Gastroesophageal sphincter (tissue), 4 donors: ENCODE measurements at places on chromosomes 16 and 17. TPM values are rescaled to one million over a fixed set of nuclear protein-coding genes. Genes with fewer than 3 reads are reported as not detected.

The MT1A gene
- 25.5 TPM for total RNA-seq

The MYO15B gene
- total RNA-seq = 76.1 TPM

The PYDC1 gene
- total RNA-seq = not detected

The KCNH4 gene
- total RNA-seq = 0.16 TPM

The SHCBP1 gene
- 0.94 TPM for total RNA-seq

The MEIOB gene
- total RNA-seq = not detected

The PHOSPHO1 gene
- total RNA-seq = not detected

The CMTM2 gene
- not detected for total RNA-seq

GRCh38 chr17:36818134-36818825 is 119.0 kb upstream of the LHX1 start:
- no peak for ATAC-seq

DNA sequence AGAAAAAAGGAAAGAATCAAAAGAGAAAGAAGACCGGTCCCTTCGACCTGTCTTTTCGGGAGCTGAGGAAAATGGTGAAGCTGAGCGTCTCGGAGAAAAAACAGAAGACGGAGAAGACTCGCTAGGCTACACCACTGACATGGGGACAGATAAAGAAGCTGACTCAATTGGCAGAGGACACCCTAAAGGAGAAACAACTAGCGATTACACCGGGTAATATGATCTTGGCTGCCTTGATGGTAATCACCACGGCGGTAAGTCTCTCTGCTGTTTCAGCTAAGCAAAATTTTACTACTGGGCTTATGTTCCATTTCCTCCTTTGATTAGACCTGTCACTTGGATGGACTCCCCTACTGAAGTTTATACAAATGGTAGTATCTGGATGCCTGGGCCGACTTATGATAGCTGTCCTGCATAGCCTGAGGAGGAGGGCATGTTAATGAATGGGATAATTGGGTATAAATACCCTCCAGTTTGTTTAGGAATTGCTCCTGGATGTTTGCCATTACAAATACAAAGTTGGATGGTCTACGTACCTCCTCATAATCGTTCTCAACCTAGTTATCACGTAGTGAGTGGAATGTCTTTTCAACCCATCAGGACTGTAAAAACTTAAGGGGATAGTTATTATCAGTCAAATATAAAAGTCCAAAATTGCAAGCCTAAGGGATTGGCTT is 24.1 kb downstream of the ALOX15B start:
- no peak for ATAC-seq

GRCh38 chr16:17412791-17413190 is 58.0 kb downstream of the XYLT1 start:
- ATAC-seq = no peak

GRCh38 chr17:5526821-5527598 is 40.6 kb downstream of the MIS12 start:
- ATAC-seq = peak; percentile 66

DNA sequence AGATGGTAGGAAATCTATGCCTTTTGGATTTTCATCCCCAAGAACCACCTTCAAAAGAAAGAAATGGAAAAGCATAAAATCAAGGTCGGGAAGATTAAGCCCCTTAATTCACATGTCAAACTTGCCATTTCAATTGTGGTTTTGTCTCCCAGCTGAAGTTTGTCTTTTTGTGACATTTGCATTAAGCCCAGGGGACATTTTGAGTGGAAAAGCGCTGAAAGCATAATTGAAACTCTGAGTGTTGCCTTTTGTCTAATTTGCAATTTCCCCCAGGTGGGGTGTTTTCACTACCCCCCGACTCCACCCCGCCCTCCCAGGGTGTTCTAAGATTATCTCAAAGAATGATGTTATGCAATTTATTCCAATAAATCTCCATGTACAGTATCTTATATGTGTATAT is 396.2 kb downstream of the CDH13 start:
- ATAC-seq = no peak

DNA sequence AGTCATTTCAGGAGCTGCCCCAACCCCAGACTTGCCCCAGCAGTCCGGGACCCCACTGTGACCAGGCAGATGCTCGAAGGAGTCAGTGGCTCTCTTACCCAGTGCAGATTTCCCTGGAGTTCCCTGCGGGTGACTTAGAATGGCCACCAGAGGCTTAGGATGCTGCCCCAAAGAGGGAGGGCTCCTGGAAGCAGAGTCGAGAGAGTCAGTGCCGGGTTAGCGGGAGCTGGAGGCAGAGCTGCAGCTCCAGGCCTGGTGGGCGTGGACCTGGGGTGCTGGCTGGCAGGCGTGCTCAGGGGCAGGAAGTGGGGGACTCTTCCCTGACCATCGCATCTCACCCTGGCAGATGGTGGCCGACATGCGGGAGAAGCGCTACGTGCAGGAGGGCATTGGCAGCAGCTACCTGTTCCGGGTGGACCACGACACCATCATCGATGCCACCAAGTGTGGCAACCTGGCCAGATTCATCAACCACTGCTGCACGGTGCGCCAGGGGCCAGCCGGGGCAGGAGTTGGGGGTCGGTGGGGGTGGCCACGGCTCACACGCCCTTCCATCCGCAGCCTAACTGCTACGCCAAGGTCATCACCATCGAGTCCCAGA is 1.6 kb upstream of the HSD3B7 start:
- no peak for ATAC-seq

- no peak for ATAC-seq
Observed at GRCh38 chr17:2563543-2563942, 29.9 kb upstream of the PAFAH1B1 start.

DNA sequence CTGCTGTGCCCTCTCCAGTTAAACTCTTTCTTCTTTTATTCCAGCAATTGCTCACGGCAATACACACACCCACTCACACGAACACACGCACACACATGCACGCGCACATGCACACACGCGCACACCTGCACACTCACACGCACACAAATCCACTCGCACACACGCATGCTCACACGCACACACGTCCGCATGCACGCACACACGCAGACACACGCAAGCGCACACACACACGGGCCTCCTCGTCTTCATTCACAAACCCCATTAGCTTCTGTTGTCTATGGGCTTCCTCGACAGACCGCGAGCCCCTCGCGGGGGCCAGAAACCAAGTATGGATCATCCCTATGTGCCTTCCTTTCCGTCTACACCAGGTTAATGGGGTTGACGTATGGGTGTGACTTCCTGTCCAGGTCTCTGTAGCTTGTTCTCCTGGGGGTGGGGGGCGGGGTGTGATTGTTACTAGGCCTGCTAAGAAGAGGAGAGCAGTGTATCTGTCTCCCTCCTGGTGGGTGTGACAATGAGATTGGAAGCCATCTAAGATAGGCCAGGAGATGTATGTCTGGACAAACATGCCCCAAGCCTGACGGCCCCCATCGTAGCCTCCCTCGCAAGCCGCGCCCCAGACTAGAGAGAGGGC is 670 bp upstream of the CTF1 start:
- no peak for ATAC-seq

- ATAC-seq = no peak
Observed at GRCh38 chr17:48283411-48283810, 146.6 kb downstream of the SKAP1 start.

DNA sequence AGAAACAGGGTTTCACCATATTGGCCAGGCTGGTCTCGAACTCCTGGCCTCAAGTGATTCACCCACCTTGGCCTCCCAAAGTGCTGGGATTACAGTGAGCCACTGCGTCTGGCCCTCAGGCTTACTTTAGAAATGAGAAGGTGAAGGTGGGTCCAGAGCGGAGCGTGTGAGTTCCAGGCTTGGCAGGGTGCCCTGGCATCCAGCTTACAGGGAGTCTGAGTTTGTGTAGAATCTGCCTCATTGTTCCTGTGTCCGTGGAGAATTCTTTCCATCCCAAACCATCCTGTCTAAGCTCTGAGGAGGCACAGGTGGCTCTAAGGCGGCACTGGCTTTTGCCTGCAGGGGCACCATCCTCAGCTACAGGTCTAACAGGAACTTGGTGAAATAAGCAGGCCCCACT is 50.6 kb downstream of the RAB11FIP3 start:
- no peak for ATAC-seq

DNA sequence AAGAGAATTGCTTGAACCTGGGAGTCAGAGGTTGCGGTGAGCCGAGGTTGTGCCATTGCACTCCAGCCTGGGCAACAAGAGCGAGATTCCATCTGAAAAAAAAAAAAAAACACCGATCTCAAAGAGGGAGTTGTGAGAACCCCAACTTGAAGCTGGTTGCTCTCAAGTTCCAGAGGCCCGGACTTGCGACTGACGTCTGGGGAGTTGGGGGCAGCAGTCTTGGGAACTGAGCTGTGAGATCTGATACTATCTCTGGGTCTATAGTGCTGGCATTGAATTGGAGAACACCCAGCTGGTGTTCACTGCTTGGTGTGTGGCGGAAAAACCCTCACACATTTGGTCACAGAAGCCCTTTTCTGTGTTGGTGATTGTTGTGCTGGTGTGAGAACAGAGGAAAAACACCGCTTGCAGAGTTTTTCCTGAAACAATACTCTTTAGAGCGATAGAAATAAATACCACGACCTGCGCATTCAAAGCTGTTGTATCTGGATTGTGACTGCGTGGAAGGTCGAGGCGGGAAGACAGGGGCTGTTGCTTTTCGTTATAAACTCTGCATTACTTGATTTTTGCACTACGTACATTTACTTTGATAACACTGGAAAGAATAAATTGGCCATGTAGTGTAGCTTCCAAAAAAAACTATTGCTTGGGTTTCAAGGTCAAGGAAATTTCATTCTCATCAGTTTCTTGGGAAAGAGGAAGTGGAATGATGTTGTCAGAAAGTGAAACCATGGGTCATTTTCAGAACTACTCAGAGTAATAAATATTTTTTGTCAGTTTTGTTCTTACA is 8.8 kb downstream of the SCIMP start:
- no peak for ATAC-seq

GRCh38 chr16:88535191-88535856 is 34.9 kb upstream of the ZC3H18 start:
- ATAC-seq = no peak

GRCh38 chr16:82082543-82083244 is 47.6 kb downstream of the HSD17B2 start:
- no peak for ATAC-seq

- ATAC-seq = no peak
Observed at GRCh38 chr16:77227745-77228144, 28.5 kb downstream of the SYCE1L start.

DNA sequence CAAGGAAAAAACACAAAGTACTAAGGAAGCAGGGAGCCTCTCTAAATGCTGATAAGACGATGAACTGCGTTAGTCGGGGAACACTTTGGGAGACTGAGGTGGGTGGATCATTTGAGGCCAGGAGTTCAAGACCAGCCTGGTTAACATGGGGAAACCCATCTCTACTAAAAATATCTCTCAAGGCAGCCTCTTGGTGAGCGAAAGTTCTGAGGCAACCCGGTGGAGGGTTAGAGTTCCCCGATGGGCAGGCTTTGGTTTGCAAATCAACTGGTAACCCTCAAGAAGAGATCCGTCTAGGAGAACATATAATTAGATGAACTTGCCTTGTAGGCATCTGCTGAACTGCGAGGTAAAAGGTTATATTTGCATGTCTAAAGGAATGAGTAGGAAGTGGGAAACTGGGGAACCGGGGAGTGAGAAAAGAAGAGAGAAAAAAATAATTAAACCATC is 44.6 kb downstream of the WSB1 start:
- ATAC-seq = no peak

- no peak for ATAC-seq
Observed at GRCh38 chr17:63497708-63498483, 21.0 kb downstream of the ACE start.

DNA sequence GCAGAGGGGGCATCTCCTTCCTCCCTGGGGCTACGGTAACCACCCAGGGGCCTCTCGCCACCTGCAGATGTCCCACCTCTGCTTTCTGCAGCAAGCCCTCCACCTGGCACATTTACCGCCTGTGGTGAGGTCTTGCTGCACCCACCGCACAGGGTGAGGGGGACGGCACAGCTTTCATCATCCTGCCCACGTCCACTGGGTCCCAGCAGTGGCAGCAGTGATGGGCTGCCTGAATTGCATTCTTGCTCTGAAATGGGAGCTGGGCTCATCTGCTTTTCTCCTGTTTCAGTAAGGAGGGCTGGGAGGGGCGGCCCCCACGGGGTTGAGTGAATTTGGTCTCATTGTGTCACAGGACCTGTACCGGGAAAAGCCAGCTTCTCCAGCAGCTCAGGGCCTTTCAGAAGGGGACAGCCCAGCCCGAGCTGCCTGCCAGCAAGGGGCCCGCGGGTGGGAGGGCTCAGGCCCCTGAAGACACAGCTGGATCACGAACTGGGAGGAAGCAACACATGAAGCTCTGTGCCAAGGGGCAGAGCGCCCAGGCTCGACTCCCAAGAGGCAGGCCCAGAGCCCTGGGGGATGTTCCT is 12.7 kb downstream of the DNAAF8 start:
- ATAC-seq = no peak

DNA sequence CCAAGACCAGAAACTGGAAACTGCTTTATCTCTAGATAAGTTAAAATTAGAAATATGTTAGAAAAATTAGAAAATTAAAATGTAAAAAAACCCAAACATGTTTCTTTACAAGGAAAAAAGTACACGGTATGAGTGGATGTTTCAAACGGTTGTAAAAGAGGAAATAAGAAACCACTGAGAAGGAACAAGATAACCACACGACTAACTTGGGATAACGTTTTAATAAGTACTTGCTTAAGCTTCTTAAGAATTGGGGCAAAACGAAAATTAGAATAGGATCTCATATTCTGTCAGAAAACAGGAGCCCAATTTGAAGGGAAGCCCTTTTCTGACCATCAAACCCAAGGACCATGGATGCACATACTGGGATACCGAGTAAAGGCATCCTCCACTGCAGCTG is 31.0 kb downstream of the MBTPS1 start:
- ATAC-seq = no peak

GRCh38 chr17:13594310-13594709 is 7.4 kb downstream of the HS3ST3A1 start:
- ATAC-seq = no peak

GRCh38 chr17:77755410-77755963 is 203.0 kb upstream of the TNRC6C start:
- ATAC-seq = no peak

DNA sequence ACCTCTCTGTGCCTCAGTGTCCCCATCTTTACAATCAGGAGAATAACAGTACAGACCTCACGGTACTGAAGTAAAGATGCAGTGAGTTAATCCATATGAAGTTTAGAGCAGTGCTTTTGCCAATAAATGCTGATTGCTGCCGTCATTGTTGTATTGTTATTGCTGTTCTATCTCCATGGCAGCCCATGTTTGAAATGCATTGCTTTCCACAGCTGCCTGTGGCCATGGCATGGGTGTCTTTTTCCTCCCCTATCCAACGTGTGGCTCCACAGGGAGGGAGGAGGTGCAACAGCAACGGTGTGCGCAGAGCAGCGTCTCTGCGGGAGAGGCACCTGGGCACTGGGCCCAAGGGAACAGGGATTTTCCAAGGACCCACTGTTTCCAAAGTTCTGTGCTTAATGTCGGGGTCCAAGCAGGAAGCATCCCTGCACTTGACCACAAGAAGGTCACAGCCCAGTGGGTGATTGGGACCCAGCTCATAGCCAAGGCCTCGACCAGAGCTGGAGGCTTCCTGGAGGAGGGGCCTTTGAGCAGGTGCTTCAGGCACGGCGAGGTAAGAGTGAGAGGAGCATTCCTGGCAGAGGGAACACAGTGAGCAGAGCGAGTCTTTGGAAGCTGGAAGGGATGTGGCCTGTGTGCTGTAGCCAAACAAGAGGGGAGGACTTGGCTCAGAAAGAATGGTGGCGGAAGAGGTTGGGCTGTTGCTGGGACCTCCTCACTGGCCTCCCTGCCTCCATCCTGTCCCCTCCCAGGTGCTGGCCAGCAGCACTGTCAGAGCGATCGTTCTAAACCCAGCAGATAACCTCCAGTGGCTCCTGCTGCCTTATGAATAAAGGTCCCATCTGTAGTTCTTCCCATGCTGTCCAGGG is 3.9 kb downstream of the RAI1 start:
- no peak for ATAC-seq
